Activated CD4-positive, alpha-beta T cell treated with anti-CD3 and anti-CD28 coated beads, Interleukin-2, amount 50 U/mL, for 4 hours (primary cell): ENCODE measurements at places on chromosomes 12 and 14.

DNA sequence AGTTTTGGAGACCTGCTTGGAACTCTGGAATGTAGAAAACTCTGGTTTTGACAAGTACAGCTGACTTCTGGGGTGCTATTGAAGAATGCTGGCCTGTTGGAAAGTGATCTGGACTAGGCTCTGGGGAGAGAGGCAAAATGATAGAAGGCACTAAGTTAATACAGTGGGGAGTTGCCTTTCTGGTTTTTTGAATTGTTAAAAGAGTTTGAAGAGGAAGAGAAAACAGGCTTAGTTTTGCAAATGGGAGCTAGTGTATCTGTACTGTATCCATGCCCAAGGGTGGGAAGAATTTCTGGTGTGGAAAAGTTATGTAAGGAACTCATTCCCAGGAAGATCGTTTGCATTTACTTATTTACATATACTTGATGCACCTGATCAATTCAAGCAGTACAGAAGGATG is 43.8 kb downstream of the C12orf75 start:
- DNase-seq = no peak

GRCh38 chr14:69708049-69708448 is 58.9 kb upstream of the SRSF5 start:
- no peak for DNase-seq

- no peak for DNase-seq
Measured at GRCh38 chr14:74441113-74441512, 15.1 kb upstream of the SYNDIG1L start.

GRCh38 chr12:71942259-71942658 is 3.6 kb downstream of the TPH2 start:
- DNase-seq = no peak

DNA sequence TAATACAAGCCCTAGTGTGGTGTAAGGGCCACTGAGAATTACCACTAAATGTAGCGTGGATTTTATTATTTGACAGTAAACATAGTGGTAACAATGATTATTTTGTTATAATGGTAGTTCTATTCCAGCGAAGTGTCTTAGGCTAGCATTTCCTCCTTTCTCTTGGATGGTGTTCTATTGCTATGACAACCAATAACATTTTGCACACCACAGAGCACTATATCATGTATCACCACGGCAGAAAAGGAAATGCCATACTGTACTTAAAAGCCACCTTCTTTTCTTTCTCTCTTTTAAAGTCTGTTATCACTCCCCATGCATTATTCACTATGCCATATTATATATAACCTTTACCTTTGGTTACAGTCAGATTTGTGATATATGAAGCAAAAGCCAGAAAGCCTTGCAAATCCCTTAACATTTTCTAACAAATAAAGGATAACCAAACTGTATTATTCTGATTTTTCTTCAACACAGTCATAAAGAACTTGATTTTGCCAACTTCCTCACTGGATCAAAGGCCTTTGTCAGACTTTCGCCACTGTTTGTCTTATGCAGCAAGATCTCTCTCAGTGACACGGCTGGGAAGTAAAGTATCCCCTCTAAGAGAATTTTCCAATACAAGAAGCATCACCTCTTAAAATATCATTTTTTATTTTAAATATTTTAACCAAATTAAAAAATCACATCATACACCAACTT is 195.8 kb downstream of the FOXN3 start:
- no peak for DNase-seq

GRCh38 chr12:80625051-80625450 is 82.4 kb upstream of the MYF6 start:
- no peak for DNase-seq

DNA sequence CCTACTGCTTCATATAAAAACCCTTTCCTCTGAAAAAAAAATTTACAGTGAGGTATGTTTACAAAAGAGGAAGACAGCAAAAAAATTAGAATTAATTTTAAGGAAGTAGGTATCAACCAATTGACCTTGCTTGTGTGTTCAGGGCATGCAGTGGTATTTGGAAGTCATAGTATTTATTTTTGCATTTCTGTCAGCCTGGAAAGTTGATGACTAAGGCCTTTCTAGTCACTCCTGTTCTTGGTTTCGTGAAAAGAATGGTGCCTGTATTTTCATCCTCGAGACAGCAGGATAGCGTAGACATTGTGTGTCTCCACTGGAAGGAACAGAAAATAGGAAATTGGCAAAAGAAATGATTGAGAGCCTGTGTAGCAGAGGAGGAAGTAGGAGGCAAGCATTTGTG is 24.5 kb downstream of the SLC16A7 start:
- no peak for DNase-seq

DNA sequence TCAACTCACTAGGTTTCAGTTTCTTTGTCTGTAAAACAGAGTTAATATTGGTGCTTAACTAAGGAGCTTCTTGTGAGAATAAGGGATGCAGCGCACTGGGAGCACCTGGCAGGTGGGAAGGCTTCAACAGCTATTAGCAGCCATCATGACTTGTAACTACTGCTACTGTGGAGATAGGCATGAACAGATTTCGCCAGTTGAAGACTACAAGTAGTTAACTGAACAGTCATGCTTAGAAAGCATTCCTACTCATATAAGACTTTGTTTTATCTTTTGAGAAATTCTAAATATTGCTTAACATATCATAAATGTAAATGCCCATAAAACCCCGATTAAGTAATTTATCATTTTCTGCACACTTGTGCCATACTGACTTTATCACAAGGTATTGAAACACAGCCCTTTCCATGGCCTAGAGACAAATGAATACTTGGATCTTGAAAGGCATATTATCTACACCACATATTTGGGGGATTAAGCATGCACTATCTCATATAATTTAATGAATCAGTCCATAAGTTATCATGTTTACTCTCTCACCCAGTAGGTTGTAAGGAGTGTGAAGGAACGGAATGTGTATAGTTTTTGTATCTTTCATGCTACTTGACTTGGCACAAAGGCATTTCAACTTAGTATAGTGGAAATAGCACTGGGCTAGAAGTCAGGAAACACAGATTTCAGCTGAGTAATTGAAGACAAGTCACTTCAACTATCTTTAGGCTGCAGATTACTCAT is 16.1 kb downstream of the NTN4 start:
- no peak for DNase-seq

- DNase-seq = no peak
Measured at GRCh38 chr14:87877877-87878276, 115.1 kb downstream of the GALC start.

DNA sequence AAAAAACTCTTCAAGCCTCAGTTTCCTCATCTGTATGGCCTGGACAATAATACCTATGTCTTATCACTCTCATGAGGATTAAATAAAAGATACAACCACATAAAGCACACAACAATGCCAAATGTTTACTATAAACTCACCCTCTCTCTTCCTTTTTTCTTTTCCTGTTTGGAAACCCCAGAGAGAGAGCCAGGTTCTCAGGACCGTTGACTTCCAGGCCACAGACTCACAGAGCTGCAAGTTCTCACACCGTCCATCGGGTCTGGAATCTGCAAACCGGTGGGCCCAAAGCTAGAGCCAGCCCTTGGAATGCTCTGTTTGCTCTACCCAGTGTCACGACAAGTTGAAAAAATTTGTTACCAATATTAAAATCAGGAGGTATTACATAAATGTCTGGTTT is 4.6 kb upstream of the CD4 start:
- DNase-seq = no peak

- no peak for DNase-seq
Measured at GRCh38 chr14:29576927-29577326, 350.7 kb downstream of the PRKD1 start.

- DNase-seq = no peak
Measured at GRCh38 chr14:35405304-35405996, 901 bp upstream of the NFKBIA start.

GRCh38 chr12:99444859-99445316 is 202.7 kb upstream of the GARIN6 start:
- no peak for DNase-seq

DNA sequence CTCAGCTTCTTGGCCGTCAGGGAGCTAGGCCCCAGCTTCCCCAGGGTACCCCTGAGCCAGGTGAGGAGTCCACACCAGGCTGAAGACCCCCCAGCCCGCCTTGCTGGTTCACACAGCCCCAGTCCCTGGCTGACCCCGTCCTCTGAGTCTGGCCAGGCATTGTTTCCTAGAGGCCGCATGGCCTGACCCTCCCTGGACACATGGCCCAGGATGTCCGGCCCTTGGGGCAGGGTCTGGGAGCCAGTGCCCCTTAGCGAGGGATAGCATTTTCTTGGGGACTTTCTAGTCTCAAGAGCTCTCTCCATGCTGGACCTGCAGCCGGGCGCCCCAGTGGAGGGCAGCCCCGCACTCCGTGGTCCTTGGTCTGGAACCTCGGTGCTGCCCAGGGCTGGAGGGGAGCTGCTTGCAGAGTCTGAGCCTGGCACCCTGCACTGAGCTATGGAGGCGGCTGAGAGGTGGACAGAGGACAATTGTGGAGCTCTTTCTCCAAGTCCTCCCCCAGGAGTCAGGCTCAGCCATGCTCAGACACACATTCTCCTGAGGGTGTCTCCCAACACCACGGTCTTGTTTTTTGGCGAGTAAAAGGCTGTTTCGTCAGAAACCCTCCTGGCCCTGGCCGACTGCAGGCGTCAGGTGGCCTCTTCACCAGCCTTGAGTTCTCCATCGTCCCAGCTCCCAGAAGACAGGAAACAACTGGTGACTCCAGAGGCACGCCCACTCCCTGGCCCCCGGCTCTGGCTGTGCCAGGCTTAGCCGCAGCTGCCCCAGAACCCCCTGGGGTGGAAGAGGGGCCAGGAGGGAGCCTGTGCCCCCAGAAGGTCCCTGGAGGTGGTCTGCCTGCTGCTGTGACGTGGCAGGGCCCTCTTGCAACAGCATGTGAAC is 17.6 kb upstream of the CRIP2 start:
- no peak for DNase-seq

- no peak for DNase-seq
Measured at GRCh38 chr12:42923583-42923982, 334.0 kb upstream of the PRICKLE1 start.

DNA sequence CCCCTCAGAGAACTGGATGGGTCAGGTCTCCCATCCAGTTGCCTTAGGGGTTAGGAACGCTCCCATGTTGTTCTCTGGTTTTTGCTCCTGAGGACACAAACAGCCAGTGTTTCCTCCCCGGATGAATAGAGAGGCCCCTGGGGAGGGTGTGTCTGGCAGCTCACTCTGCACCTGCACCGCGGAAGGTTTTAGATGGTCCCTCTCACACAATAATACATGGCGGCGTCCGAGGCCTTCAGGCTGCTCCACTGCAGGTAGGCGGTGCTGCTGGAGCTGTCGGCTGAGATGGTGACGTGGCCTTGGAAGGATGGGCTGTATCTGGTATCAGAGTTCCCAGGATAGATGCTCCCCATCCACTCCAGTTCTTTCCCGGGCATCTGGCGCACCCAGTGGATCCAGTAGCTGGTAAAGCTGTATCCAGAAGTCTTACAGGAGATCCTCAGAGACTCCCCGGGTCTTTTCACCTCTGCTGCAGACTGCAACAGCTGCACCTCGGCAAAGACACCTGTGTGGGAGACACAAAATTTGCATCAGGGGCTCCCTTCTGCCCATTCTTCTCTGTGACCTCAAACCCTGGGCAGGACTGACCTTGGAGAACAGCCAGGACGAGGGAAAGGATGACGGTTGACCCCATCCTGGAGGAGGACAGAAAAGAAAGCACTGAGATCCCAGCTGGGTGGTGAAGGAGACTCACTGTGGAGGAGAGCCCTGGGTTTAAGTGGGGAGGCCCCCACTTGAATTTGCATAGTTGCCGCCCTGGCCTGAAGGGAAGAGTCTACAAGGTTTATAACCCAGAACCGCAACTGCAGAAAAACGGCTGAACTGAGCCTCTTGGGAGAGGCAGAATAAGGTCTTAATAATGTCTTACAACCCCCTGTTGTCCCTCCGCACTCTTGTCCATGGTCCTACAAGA is 1324.8 kb downstream of the TMEM121 start:
- no peak for DNase-seq

GRCh38 chr14:30657606-30658163 is 35.6 kb downstream of the SCFD1 start:
- DNase-seq = no peak
